Stimulated activated CD4-positive, alpha-beta T cell treated with anti-CD3 and anti-CD28 coated beads, Interleukin-12 subunit alpha, Interleukin-12 subunit beta, amount 100 ng/mL, for 24 hours (primary cell): ENCODE measurements at places on chromosomes 2 and 18.

GRCh38 chr2:26941486-26941885 is 29.0 kb upstream of the MAPRE3 start:
- no peak for DNase-seq

GRCh38 chr2:47091118-47091517 is 64.0 kb downstream of the STPG4 start:
- DNase-seq, result no peak

- DNase-seq, result no peak
These were observed 43.1 kb upstream of the CHN1 start for GRCh38 chr2:175048275-175048674.

DNA sequence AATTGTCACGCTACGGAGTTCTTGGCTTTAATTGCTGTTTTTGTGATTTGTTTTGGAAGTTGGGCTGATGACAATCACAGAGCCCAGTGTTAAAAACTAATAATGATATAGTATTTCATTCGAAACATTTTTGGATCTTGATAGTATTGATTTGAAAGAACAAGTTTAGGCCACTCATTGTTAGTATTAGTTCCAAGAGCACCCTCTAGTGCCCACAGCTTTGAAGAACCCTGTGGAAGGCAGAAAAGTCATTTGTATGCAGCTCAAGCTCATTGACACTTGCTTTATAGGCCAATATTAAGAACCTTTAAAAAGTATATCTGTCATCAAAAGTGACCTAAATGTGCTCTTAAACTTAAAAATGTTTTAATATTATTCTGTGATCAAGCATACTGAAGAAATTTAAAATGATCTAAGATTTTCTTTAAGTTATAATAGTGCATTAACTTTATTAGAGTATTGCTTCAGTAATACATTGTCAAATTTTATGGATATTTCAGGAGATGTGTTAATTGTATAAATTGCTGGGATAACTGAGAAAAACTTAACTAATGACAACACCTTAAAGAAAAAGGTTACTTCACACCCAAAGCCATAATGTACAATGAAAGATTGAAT is 191.0 kb downstream of the GRB14 start:
- no peak for DNase-seq

DNA sequence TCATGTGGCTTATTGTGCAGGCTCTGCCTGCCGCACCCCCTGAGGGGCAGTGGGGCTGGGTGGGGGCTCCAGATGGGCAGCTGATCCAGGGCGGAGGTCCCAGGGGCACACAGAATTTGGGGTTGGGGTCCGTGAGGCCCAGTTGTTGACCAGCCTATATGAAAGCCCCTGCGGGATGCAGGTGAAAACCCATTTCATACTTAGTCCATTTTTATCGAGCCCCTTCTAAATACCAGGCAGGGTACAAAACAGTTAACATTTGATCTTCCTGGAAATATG is 30.6 kb downstream of the MYO7B start:
- no peak for DNase-seq

- no peak for DNase-seq
These were observed 593.9 kb upstream of the ZNF804A start for GRCh38 chr2:184004289-184004947.

- no peak for DNase-seq
These were observed 276.4 kb downstream of the HRH4 start for GRCh38 chr18:24736662-24737330.

DNA sequence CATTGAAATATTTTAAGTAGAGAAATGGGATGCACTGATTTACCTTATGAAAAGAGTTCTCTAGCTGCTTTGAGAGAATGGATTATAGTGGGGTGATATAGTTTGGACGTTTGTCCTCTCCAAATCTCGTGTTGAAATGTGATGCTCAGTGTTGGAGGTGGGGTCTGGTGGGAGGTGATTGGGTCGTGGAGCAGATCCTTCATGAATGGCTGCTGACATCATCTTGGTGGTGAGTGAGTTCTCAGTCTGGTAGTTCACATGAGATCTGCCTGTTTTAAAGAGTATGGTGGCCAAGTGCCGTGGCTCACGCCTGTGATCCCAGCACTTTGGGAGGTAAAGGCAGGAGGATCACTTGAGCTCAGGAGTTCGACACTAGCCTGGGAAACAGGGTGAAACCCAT is 58.7 kb upstream of the SH3RF3 start:
- DNase-seq, result no peak

DNA sequence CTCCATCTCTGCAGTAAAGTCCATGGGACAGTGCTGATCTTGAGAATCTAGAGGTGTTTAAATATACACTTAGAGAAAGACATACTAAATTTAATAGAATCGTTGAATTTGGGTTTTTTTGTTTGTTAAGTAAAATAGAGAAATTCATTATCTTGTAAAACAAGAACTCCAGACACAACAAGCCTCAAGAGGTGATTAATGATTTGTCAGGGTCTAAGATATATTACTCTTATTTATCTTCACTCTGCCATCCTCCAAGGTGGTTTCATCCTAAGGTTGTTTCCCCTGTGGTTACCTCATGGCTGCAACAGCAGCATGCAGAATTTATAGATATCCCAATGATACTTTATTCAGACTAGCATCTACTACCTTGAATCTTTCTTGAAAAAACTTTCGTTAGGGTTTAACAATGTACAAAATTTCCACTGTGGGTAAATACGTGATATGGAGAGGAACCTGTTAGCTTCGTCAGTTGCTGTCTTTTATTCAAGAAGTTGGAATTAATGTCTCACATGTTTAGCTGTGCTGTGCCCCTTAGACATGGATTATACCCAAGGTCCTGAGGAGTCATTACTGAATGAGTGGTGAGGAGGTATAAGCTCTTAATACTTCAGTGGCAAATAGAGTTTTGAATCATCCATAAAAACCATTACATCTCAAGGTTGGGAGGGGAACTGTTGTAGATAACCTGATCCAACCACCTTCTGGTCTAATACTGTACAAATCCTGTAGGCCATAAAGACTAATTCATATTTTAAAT is 128.0 kb downstream of the GPD2 start:
- DNase-seq, result no peak

DNA sequence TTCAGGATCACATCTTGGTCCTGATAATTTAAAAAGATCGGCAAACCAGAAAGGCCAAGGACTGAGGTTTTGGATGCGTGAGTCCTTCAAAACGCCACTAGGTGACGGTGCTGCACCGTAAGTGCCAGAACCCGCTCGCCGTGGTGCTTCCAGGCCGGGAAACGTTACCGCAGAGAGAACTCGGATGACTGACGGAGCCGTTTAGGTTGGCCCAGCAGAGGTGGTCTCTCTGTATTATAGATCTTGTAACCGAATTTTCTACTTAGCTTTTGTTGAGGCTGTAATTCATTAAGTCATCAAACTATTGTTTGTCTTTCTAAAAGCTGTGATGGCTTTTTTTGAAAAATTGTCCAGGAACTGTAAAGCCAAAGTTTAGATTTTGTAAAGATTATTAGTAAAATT is 39.8 kb upstream of the ADCYAP1 start:
- DNase-seq, result peak; percentile 35

GRCh38 chr2:96556441-96557330 is 20.1 kb downstream of the ARID5A start:
- peak; percentile 44 for DNase-seq

DNA sequence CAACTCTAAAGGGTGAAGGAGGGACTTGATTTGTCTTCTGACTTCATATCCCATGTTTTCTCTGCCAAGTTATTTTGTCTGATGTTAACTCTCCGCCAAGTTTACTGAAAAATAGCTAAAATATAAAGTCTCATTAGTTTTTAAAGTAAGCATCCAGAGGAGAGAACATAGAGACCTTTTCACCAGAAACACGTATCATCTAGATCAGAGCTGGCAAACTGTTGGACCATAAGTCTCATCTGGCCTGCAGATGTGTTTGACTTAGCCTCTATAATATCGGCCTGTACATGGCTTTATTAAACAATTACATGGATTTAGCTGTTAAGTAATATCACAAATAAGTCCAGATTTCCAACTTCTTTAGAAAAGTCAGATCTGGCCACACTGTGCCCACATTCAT is 182.6 kb downstream of the PLCL1 start:
- no peak for DNase-seq

DNA sequence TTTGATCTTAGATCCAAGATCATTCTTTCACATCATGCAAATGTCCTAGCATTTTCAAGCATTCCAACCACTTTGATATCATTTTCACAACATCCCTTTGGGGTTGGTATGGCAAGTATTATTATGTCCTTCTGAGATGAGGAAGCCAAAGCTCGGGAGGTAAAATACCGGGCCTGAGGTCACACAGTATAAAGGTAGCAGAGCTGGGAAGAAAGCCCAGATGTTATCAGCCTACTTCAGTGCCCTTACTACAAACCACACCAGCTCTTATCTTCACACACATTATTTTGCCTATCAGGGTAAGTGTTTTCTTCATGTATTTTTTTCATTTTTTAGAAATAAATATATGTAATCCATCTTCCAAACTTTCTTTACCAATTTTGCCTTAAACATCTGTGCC is 4.2 kb upstream of the B4GALT6 start:
- DNase-seq, result no peak

DNA sequence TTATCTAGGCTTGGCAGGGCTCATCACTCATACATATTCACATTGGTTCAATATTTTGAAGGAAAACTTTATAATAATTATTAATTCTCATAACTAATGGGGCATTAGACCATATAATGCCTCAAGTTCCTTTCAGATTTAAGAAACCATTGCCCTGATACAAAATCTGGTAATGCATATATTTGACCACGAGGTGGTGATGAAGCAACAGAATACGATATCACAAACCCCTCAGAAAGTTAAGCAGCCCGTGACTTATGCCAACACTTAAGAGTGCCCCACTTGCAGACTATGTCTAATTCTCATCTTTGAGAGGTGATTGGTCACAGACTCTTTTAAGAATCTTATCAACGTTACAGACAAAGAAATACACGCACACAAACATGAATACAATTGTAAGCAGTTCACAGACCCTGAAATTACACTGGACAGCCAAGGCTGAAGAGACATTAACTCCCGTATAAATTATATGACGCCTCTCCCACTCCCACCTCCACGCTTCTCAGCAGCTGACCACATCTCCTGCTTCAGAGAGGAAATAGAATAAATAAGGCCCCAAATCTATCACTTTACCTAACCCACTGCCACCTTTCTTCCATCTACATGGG is 20.7 kb upstream of the DNAH6 start:
- no peak for DNase-seq

GRCh38 chr18:62017618-62018017 is 124.8 kb upstream of the RNF152 start:
- DNase-seq, result no peak

DNA sequence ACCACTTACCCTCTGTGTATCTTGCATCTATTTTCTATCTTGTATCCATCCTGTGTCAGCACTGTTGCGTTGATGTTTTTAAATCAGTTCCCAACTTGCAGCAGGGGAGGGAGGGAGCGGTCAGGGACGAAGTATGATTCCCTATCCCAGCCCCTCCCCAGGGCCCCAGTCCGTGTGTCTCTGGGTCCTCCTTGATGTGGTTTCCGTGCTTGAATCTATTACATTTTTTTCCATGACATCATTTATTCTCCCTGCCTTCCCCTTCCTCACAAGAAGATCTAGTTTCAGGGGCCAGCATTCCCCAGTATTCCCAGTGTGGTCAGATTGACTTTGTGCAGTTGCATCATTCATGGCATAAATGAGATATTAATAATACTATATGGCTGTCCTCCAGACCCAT is 479.3 kb downstream of the PTPRM start:
- no peak for DNase-seq

- no peak for DNase-seq
These were observed 264.5 kb downstream of the EIPR1 start for GRCh38 chr2:3113122-3113521.

GRCh38 chr2:200985799-200986198 is 22.3 kb upstream of the ORC2 start:
- no peak for DNase-seq

GRCh38 chr2:159071190-159071915 is 102.9 kb downstream of the TANC1 start:
- no peak for DNase-seq

- no peak for DNase-seq
These were observed 54.6 kb upstream of the COBLL1 start for GRCh38 chr2:164896226-164896625.

- no peak for DNase-seq
These were observed 193.8 kb upstream of the RND3 start for GRCh38 chr2:150681120-150681804.
